ENCODE measurements at places on chromosomes 2 and 18. TPM values are rescaled to one million over a fixed set of nuclear protein-coding genes. Genes with fewer than 3 reads are reported as not detected.

DNA sequence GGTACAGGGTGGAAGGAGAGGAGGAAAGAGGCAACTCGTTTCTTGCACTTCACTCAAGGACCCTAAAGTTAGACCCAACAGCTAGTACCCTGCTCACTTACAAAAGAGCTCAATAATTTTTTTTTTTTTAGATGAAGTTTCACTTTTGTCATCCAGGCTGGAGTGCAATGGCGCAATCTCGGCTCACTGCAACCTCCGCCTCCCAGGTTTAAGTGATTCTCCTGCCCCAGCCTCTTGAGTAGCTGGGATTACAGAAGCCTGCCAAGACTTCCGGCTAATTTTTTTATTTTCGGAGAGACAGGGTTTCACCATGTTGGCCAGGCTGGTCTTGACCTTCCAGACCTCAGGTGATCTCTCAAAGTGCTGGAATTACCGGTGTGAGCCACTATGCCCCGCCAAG, 4.1 kb downstream of the ASB3 start:
- no peak for DNase-seq
- no peak overlapping the region for H3K4me3 ChIP-seq
- H3K4me1 ChIP-seq, result peaks cover 11% of the 10 kb centered on the region
- H3K27ac ChIP-seq, result no peak overlapping the region

GRCh38 chr2:172253190-172254052, 150.7 kb upstream of the DLX2 start:
- no peak overlapping the region for H3K27ac ChIP-seq
- DNase-seq, result peak; percentile 42
- H3K36me3 ChIP-seq, result no peaks in the 10 kb centered on the region
- no peaks in the 10 kb centered on the region for H3K4me1 ChIP-seq

DNA sequence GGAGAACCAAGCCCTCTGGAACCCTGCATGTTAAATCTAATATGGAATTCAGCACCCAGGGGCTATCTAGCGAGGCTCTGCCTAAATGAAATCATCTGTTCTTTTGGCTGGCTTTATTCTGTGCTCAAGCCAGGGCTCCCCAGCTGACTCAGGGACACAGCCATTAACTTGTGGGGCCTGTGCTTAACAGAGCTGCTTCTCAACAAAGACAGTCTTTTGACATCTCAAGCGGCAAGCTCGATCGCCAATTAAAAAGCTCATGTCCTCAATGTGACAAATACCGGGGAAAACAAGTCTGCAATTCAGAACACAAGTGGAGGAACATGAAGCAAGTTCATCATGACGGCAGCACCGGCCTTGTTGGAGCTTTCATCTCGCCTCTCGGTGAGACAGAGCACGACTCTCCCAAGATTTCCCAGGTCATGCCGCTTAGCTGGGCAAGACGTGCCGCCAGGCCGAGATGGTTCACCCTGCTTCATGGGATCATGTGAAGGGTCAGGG, 64.9 kb downstream of the KLHL29 start:
- H3K36me3 ChIP-seq, result no peaks in the 10 kb centered on the region
- no peaks in the 10 kb centered on the region for H3K27me3 ChIP-seq
- H3K4me1 ChIP-seq, result peaks cover 5% of the 10 kb centered on the region
- no peak overlapping the region for H3K4me3 ChIP-seq

GRCh38 chr2:181077128-181077709, 96.8 kb downstream of the UBE2E3 start:
- H3K27me3 ChIP-seq, result no peaks in the 10 kb centered on the region
- H3K36me3 ChIP-seq, result no peaks in the 10 kb centered on the region
- no peak overlapping the region for H3K27ac ChIP-seq

GRCh38 chr2:197131558-197131855, 179.1 kb downstream of the ANKRD44 start:
- no peak overlapping the region for H3K27ac ChIP-seq
- peaks cover 13% of the 10 kb centered on the region for H3K4me1 ChIP-seq
- no peak overlapping the region for H3K4me3 ChIP-seq

- DNase-seq, result no peak
- no peak overlapping the region for H3K27ac ChIP-seq
- H3K27me3 ChIP-seq, result no peaks in the 10 kb centered on the region
- no peak overlapping the region for H3K4me3 ChIP-seq
- H3K4me1 ChIP-seq, result no peaks in the 10 kb centered on the region
These were observed 14.8 kb upstream of the UXS1 start for GRCh38 chr2:106208874-106209273.

DNA sequence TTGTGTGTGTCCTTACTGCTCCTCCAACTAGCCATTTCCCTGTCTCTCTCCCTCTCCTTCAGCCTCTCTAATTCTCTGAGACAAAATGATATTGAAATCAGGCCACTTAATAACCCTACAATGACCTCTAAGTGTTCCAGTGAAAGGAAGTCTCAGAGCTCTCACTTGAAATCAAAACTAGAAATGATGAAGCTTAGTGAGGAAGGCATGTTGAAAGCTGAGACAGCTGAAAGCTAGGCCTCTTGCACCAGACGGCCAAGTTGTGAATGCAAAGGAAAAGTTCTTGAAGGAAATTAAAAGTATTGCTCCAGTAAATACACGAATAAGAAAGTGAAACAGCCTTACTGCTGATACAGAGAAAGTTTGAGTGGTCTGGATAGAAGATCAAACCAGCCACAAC, 72.9 kb downstream of the PRKCE start:
- H3K27ac ChIP-seq, result no peak overlapping the region
- H3K4me3 ChIP-seq, result no peak overlapping the region
- H3K27me3 ChIP-seq, result no peaks in the 10 kb centered on the region
- H3K4me1 ChIP-seq, result no peaks in the 10 kb centered on the region

- DNase-seq, result no peak
- no peaks in the 10 kb centered on the region for H3K4me1 ChIP-seq
- H3K4me3 ChIP-seq, result no peak overlapping the region
These were observed 65.5 kb downstream of the PARD6G start for GRCh38 chr18:80181642-80182461.

DNA sequence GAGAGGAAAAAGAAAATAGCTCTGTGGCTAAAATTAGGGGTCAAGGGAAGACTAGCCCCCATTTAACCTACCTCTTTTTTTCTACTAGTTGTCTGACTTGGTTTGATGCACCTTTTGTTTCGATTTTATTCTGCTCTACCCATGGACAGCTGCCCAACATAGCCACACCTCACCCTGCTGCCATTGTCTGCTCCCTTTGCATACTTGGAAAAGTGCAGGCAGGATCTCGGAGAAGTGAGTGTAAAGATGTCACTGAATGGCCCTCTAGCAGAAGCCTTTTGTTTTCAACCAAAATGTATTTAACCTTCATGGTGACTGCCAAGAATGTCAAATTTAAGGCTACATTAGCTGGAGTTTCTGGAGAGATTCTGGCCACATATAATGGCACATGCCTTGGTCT, 62.9 kb downstream of the SETBP1 start:
- no peak for DNase-seq
- H3K27ac ChIP-seq, result no peak overlapping the region
- H3K36me3 ChIP-seq, result no peaks in the 10 kb centered on the region
- no peak overlapping the region for H3K4me3 ChIP-seq
- H3K27me3 ChIP-seq, result no peaks in the 10 kb centered on the region

- H3K4me1 ChIP-seq, result no peaks in the 10 kb centered on the region
- no peaks in the 10 kb centered on the region for H3K27me3 ChIP-seq
- H3K4me3 ChIP-seq, result no peak overlapping the region
- DNase-seq, result no peak
These were observed 225.7 kb downstream of the MTX2 start for GRCh38 chr2:176494949-176495353.

GRCh38 chr2:213010106-213010779, 141.2 kb downstream of the IKZF2 start:
- no peaks in the 10 kb centered on the region for H3K4me1 ChIP-seq
- no peaks in the 10 kb centered on the region for H3K36me3 ChIP-seq
- no peak for DNase-seq
- H3K27ac ChIP-seq, result no peak overlapping the region
- no peak overlapping the region for H3K4me3 ChIP-seq

GRCh38 chr2:241842620-241843211, 16.0 kb downstream of the PDCD1 start:
- peak overlapping the region; percentile 71 for H3K4me3 ChIP-seq
- H3K27ac ChIP-seq, result peak overlapping the region; percentile 28
- H3K36me3 ChIP-seq, result no peaks in the 10 kb centered on the region
- H3K4me1 ChIP-seq, result peaks cover 4% of the 10 kb centered on the region
- DNase-seq, result no peak

DNA sequence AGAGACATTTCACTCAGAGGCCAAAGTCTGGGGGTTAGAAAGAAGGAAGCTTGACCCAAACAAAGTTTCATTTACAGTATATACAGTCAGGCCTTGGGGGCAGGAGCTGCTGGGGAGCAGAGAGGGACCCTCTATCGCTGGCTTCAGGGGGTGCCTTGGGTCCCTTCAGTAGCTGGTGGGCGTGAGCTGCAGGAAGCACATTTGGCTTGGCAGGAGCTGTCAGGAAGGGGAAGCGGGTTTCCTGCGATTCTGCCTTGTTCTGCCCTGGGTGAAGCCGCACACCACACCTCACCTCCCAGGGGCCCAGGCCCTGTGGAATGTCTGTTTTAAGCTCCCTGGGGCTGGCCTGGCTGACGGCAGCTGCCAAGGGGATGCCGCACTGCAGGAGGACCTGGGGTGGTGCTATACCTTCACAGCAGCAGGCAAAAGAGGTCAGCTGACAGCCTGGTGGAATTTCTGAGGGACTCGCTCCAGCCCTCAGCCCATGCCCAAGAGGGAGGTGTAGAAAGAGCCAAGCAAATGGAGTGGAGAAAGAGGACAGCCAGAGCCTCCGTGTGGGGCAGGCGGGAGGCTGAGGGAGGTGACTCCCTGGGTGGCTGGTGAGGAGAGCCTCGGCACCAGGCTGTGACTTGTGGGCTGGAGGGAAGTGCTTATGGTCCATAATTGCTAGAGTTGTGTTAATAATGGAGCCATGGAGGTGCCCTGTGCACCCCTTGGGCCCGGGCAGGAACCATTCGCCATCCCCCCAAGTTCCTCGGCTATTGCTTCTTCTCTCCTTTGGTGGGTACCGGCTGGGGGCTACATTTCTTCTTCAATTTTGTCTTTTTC, 43.9 kb downstream of the PSD4 start:
- no peaks in the 10 kb centered on the region for H3K27me3 ChIP-seq
- H3K36me3 ChIP-seq, result no peaks in the 10 kb centered on the region
- H3K27ac ChIP-seq, result no peak overlapping the region
- no peak overlapping the region for H3K4me3 ChIP-seq
- DNase-seq, result no peak
- H3K4me1 ChIP-seq, result no peaks in the 10 kb centered on the region

GRCh38 chr18:31101183-31102024, 817 bp downstream of the DSC2 start:
- peak overlapping the region; percentile 47 for H3K27ac ChIP-seq
- H3K4me1 ChIP-seq, result no peaks in the 10 kb centered on the region
- H3K27me3 ChIP-seq, result no peaks in the 10 kb centered on the region
- no peaks in the 10 kb centered on the region for H3K36me3 ChIP-seq

- no peaks in the 10 kb centered on the region for H3K27me3 ChIP-seq
- DNase-seq, result no peak
- H3K4me1 ChIP-seq, result no peaks in the 10 kb centered on the region
- no peak overlapping the region for H3K27ac ChIP-seq
- no peak overlapping the region for H3K4me3 ChIP-seq
These were observed 214.2 kb downstream of the BCL11A start for GRCh38 chr2:60339286-60339685.

- no peak overlapping the region for H3K4me3 ChIP-seq
- no peaks in the 10 kb centered on the region for H3K27me3 ChIP-seq
- H3K27ac ChIP-seq, result no peak overlapping the region
- no peaks in the 10 kb centered on the region for H3K4me1 ChIP-seq
- DNase-seq, result no peak
These were observed 13.0 kb upstream of the IL1RN start for GRCh38 chr2:113114224-113114945.

- no peaks in the 10 kb centered on the region for H3K27me3 ChIP-seq
- no peak overlapping the region for H3K27ac ChIP-seq
- no peaks in the 10 kb centered on the region for H3K4me1 ChIP-seq
- no peaks in the 10 kb centered on the region for H3K36me3 ChIP-seq
- no peak overlapping the region for H3K4me3 ChIP-seq
These were observed 351.9 kb downstream of the CDH2 start for GRCh38 chr18:27824841-27825681.

- DNase-seq, result no peak
- no peak overlapping the region for H3K4me3 ChIP-seq
- no peaks in the 10 kb centered on the region for H3K4me1 ChIP-seq
- H3K36me3 ChIP-seq, result peaks cover 39% of the 10 kb centered on the region
- H3K27ac ChIP-seq, result no peak overlapping the region
These were observed 67.8 kb downstream of the EIF5B start for GRCh38 chr2:99404797-99405669.

- H3K27ac ChIP-seq, result no peak overlapping the region
- H3K4me3 ChIP-seq, result no peak overlapping the region
These were observed 341.7 kb downstream of the PTPRM start for GRCh38 chr18:7908681-7909299.

GRCh38 chr18:44895176-44895798, 214.6 kb downstream of the SETBP1 start:
- no peaks in the 10 kb centered on the region for H3K36me3 ChIP-seq
- H3K4me3 ChIP-seq, result no peak overlapping the region
- no peak for DNase-seq
- H3K4me1 ChIP-seq, result peaks cover 14% of the 10 kb centered on the region

- H3K27me3 ChIP-seq, result no peaks in the 10 kb centered on the region
- H3K4me3 ChIP-seq, result no peak overlapping the region
- H3K27ac ChIP-seq, result no peak overlapping the region
- no peak for DNase-seq
- H3K36me3 ChIP-seq, result no peaks in the 10 kb centered on the region
These were observed 318.9 kb upstream of the SYT4 start for GRCh38 chr18:43596105-43596712.

Gene OSR1
- 90.7 TPM for total RNA-seq

Gene LIPG
- total RNA-seq, result 2.8 TPM

Gene LBX2
- 0.54 TPM for total RNA-seq

Gene PPM1B
- total RNA-seq, result 99.3 TPM

Gene TMEM237
- 45.6 TPM for total RNA-seq

Gene TFCP2L1
- total RNA-seq, result 1.1 TPM

Gene RMC1
- total RNA-seq, result 16.8 TPM

Gene PTH2R
- total RNA-seq, result not detected

Gene CHST9
- not detected for total RNA-seq

Gene CCDC141
- 4.8 TPM for total RNA-seq

Measured in thoracic aorta (tissue), 2 donors.